ENCODE measurements at places on chromosomes 16 and 17. TPM values are rescaled to one million over a fixed set of nuclear protein-coding genes. Genes with fewer than 3 reads are reported as not detected.

KRTAP9-8 gene
- not detected for total RNA-seq

DNA sequence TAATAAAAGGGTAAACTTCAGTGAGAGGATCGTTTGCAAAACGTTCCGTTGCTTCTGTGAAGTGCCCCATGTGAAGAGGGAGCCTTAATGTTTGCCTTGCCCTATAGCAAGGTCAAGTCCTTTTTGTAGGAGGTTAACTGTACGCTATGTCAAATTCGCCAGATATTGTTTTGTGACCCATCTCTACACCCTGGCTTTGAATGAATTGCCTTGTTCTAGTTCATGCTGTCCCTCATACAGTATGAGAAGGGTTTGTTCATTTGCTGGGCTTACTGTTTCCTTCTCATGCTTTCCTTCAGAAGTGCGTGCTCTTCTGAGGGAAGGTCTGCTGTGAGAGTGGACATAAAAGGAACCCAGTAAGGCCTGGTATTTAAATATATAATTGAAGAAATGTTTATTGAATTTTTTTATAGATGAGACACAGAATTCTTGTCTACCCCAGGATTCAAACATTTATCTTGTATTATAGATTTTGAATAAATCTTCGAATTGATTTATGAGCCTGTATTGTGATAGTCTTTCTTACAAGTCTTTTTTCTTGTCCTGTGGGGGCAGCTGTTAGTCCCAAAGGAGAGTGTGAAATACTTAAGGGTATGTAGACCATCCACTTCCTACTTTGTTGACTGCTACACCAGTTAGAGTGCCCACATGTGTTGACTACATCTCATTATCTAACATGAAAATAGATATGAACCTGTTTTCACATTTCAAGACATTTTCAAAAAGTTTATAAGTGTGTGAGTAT lies 1.7 kb downstream of the MAP3K3 start:
- no peak overlapping the region for H3K27ac ChIP-seq
- H3K36me3 ChIP-seq, result no peaks in the 10 kb centered on the region
- peaks cover 8% of the 10 kb centered on the region for H3K4me1 ChIP-seq
- no peak overlapping the region for H3K4me3 ChIP-seq

GRCh38 chr16:7115898-7116297 lies 216.7 kb upstream of the RBFOX1 start:
- no peak overlapping the region for H3K27ac ChIP-seq
- H3K36me3 ChIP-seq, result no peaks in the 10 kb centered on the region
- no peaks in the 10 kb centered on the region for H3K27me3 ChIP-seq
- DNase-seq, result no peak

DNA sequence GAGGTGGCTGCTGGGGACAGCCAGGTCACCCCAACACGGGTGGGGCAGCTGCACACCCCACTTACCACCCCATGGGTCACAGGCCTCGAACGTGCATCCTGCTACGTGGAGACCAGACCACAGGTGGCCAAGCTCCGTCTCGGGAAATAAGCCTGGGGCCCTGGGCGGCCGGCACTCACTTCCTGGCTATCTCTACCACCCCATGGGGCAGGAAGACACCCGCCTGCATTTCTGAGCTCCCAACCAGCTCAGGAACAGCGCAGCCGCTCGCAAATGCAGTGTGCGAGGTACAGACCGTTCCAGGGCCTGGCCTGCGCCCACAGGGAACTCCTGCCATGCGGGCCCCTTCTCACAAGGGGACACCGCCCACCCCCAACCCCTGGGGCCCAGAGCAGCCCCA lies 4.9 kb upstream of the GNG13 start:
- H3K4me3 ChIP-seq, result no peak overlapping the region
- peaks cover 20% of the 10 kb centered on the region for H3K27me3 ChIP-seq
- no peak overlapping the region for H3K27ac ChIP-seq
- H3K36me3 ChIP-seq, result no peaks in the 10 kb centered on the region

DNA sequence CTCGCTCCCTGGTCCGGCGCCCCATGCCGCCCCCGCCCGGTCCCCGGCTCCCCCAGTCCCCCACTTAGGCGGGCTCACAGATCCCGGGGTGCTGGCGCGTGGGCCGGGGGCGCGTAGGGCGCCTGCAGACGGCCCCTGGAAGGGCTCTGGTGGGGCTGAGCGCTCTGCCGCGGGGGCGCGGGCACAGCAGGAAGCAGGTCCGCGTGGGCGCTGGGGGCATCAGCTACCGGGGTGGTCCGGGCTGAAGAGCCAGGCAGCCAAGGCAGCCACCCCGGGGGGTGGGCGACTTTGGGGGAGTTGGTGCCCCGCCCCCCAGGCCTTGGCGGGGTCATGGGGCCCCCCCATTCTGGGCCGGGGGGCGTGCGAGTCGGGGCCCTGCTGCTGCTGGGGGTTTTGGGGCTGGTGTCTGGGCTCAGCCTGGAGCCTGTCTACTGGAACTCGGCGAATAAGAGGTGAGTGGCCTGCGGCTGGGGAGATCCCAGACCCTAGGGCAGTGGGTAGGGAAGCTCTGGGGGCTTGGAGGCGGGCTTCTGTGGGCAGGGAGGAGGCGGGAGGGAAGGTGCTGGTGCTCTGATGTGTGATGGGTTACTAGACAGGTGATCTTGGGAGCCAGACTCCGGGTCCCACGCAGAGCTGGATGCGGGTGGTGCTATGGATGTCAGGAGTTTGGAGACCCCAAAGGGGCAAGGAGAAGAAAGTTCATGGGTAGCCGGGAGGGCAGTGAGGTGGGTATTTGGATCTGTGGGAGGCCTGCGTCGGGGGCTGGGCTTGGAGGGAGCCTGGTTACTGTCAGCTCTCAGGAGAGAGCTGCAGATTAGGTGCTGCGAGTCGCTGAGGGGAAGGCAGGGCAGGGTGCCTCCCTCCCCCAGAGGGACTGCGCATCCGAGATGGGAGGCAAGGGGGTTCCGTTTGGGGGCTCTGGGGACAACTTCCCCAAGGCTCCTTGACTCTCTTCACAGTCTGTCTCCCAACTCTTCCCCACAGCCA lies 560 bp downstream of the EFNB3 start:
- H3K36me3 ChIP-seq, result no peaks in the 10 kb centered on the region
- peaks cover 17% of the 10 kb centered on the region for H3K27me3 ChIP-seq
- H3K4me1 ChIP-seq, result peaks cover 11% of the 10 kb centered on the region

GRCh38 chr17:78645421-78646295 lies 68.5 kb upstream of the DNAH17 start:
- no peaks in the 10 kb centered on the region for H3K27me3 ChIP-seq
- no peaks in the 10 kb centered on the region for H3K4me1 ChIP-seq
- no peaks in the 10 kb centered on the region for H3K36me3 ChIP-seq
- DNase-seq, result peak; percentile 80

DNA sequence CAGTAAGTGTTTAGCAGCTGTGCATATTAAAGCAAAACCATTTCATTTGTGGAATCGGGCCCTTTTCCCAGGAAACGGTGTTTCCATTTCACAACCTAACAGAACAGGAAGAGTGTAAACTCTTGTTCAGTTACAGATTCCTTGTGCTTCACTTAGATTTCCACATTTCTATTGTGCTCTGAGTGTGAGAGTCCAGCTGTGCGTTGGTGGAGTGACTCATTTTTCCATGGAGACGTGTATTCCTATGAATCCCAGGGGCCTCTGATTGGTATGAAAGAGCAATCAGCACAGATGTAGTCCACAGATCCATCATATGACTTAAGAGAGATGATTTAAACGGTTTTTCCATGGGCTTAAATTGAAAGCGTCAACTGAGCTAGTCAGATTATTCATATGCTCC lies 13.3 kb upstream of the CAVIN1 start:
- no peak overlapping the region for H3K4me3 ChIP-seq
- DNase-seq, result no peak
- H3K27me3 ChIP-seq, result no peaks in the 10 kb centered on the region
- H3K4me1 ChIP-seq, result no peaks in the 10 kb centered on the region
- H3K27ac ChIP-seq, result no peak overlapping the region
